ENCODE measurements at places on chromosomes 3 and 15.

- no peak for DNase-seq
Measured at GRCh38 chr3:57777774-57778173, 21.7 kb downstream of the SLMAP start.

DNA sequence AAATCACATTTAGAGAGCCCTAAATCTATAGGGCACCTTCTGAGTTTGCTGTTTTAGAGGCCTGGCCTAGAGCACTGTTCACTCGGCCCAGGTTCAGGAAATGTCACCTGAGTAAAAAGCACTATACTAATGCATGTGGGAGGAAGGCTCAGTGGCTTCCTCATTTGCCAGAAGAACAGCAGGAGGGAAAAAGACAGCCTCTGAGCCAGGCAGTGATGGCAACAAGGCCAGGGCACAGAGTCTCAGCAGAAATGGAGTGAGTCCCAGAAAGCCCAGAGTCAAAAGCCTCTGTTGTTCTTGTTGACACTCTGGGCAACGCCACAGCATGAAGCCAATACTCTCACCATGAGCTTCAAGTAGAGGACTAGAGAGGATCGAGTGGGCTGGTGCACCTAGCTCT is 25.9 kb downstream of the LTF start:
- DNase-seq, result no peak

GRCh38 chr3:39038165-39038564 is 13.6 kb downstream of the SCN11A start:
- DNase-seq, result no peak

DNA sequence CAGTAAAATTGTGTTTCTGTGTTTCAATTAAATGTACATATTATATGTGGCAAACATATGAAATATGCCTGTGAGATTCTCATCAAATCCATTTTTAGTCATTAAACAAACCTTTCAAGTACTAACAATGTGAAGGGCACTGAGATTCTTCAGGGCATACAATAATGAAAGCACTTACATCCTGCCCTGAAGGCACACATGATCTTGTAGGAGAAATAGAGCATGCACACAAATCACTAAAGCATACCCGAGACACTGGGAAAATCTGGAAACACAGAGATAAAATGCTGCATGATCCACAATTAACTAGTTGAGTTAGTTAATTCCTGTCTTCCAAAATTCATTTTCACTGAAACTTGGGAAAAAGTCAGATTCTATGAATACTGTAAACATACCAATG is 810.5 kb upstream of the NECTIN3 start:
- no peak for DNase-seq

GRCh38 chr15:92492551-92493115 is 99.0 kb downstream of the ST8SIA2 start:
- no peak for DNase-seq

GRCh38 chr3:167700046-167700445 is 34.6 kb downstream of the PDCD10 start:
- no peak for DNase-seq

GRCh38 chr15:77866596-77867125 is 210.8 kb downstream of the TBC1D2B start:
- DNase-seq, result no peak

GRCh38 chr3:184572633-184573270 is 11.2 kb downstream of the EPHB3 start:
- no peak for DNase-seq

DNA sequence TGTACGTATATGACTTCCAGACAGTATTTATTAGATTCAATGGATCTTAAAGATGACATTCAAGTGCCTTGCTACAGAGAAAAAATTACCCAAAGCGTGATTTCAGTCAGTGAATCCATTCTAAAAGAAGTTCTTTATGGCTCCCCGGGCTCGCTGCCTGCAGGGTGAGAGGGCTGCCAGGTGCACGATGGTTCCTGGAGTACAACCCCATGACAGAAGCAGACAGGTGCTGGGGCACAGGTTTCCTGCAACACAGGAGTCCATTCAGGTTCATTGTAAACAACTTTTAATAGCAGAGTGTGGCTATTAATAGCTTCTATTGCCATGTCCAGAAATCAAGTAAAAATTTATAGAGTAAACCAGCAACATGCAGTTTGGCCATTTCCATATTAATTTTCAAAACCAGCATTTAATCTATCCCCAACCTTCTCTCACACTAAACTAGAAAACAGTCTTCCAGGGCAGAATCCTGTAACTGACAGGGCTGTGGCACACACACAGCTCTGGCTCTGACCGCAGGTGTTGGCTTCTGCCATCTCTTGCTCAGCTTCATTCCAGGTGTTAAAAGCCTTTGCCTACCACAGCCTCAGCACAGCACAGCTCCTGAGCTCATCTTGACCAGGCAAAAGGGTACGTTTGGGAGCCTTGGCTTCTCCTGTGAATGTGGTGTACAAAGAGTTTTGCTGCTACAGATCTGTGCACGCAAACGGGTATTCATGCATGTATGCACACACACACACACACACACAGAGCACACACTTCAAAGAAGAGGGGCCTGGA is 185.9 kb downstream of the MEX3B start:
- no peak for DNase-seq

- no peak for DNase-seq
Measured at GRCh38 chr3:169835533-169835932, 22.8 kb upstream of the LRRC34 start.

- DNase-seq, result no peak
Measured at GRCh38 chr15:91865486-91865885, 12.0 kb downstream of the SLCO3A1 start.

DNA sequence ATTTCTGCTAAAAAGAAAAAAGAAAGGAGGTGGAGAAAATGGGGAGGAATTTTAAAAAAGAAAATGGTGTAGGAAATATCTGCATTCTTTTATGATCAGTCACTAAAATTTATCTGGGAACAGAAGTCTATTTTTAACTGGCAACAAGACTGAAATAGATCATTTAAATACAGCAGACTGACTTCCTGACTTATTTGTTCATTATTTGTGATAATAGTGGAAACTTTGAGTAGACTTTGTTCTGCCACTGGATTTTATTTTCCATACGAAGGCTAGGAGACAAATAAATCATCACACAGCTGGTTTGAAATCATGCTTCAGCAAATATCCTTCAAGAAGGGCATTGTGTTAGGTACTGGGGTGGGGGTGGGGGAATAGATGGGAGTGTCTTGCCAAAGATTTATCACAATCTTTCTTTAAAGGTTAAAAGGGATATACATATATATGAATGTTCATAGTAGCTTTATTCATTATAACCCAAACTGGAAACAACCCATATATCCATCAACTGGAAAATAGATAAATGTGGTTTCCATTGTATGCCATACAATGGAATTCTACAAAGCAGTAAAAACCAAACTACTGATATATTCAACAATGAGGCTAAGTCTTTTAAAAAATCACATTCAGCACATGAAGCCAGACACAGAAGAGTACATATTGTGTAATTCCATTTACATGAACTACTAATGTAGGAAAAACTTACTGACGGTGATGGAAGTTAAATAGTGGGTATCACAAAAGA is 4.7 kb upstream of the CLASP2 start:
- no peak for DNase-seq

GRCh38 chr3:129611812-129612533 is 5.5 kb upstream of the PLXND1 start:
- no peak for DNase-seq

- DNase-seq, result no peak
Measured at GRCh38 chr3:192933779-192934460, 16.3 kb upstream of the MB21D2 start.
